ENCODE measurements at places on chromosomes 7 and 10.

GRCh38 chr10:112286837-112287818 is 3.9 kb downstream of the TECTB start:
- no peak for DNase-seq

DNA sequence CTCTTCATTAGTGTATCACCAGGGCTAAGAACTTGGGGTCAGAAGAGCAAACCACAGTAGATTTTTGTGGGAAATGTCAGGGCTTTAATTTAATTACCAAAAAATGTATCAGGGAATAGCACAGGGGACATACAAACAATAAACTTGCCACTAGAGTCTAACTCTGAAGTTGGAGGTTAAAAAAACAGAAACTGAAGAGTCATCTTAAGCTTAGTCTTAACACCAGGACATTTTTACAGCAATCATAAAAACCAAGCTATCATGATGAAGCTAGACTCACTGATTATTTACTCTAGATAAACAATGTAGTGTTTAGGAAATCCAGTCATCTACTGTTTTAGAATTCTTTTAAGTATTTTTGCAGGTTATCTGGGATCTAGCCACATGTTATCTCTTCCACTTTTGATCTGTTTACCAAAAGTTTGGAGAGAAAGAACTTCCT is 48.4 kb upstream of the GLI3 start:
- DNase-seq = no peak

DNA sequence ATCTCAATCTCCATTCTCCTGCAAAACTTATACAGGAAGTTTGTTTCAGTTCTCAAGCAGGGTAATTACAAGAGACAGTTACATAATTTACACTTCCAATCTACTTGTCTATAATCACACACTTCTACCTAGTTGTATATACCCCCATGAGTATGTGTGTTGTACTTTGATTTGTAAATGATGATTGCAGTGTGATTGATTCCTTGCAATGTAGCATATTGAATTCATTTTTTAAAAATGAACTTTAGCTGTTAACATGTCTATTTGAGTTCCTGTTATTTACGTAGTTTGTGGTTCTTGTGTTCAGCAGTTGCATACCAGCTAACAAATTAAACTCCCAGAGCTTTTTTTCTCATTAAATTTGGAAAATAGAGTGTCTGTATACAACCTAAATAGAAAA is 102.5 kb upstream of the SAMD8 start:
- DNase-seq = no peak

- no peak for DNase-seq
Measured at GRCh38 chr10:1169981-1170866, 114.0 kb downstream of the WDR37 start.

GRCh38 chr10:71632896-71633600 is 86.5 kb downstream of the C10orf105 start:
- no peak for DNase-seq

GRCh38 chr7:95636140-95636940 is 40.0 kb upstream of the PDK4 start:
- DNase-seq = no peak

DNA sequence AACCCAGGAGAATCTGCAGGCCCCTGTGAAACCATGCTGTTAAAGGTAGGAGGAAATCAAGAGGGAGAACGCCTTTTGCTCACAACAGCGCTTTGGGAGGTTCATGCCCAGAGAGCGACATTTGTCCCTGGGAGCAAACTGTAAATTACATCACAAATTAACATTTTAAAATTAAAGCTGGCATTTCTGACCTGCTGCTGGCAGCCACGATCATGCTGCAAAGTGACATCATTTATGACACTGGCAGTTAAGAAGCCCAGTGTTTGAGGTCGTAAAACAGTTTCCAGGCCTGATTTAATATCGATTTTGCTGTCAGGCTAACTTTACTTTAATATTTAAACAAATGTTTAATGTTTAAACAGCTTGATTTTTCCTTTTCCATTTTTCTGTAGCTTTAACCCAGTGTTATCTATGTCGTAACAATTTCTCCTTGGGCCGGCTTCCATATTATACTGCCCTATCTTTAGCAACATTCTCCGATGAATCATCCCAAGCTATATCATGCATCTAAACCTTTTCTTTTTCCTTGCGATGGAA is 86.5 kb upstream of the NPVF start:
- peak; percentile 50 for DNase-seq

DNA sequence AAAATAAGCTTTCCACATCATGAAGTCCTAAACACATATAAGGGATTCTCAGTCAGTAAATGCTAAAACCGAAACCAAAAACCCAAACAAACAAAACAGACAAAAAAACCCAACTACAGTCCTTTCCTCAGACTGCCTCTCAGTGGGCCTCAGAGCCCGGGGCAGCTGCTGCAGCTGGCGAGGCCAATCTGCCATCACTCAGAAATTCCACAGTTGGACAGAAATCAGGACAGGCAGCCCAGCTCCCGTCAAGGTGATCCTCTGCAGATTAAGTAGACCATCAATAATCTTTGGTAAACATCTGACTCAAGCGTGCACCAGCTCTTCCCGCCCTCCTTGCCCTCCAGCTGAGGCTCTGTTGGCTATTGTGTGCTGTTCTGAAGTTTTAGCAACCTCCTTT is 142.2 kb downstream of the ATXN7L1 start:
- DNase-seq = no peak

GRCh38 chr10:87767253-87767652 is 50.8 kb downstream of the ATAD1 start:
- no peak for DNase-seq

GRCh38 chr10:118926441-118926840 is 103.1 kb upstream of the NANOS1 start:
- DNase-seq = no peak

GRCh38 chr10:124692100-124692446 is 52.1 kb downstream of the FAM53B start:
- no peak for DNase-seq

- no peak for DNase-seq
Measured at GRCh38 chr10:3853016-3853415, 68.0 kb upstream of the KLF6 start.

DNA sequence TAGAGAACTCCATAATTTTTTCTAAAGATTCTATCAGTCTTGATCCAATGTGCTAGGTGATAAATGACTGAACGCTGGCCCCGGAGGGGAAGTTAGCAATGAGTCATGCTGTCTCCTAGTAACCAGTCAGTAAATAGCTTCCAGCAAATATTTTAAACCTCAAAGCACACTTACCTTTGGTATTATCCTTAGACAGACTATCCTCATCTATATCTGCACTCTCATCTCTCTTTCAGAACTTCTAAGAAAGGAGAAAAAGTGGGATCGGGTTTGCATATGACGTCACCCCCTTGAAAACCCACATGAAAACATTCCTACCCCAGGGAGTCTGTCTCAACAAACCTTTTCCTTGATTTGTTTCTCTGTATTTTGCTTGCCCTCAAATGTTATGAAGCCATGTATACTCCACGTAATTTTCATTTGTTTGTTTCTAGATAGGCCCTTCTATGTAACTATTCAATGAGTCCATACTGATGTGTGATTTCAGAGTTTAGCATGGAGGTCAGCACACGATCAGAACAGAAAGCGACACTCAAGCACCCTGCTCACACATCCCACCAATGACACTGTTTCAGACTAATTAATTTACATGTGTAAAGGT is 174.9 kb upstream of the NRP1 start:
- peak; percentile 66 for DNase-seq

DNA sequence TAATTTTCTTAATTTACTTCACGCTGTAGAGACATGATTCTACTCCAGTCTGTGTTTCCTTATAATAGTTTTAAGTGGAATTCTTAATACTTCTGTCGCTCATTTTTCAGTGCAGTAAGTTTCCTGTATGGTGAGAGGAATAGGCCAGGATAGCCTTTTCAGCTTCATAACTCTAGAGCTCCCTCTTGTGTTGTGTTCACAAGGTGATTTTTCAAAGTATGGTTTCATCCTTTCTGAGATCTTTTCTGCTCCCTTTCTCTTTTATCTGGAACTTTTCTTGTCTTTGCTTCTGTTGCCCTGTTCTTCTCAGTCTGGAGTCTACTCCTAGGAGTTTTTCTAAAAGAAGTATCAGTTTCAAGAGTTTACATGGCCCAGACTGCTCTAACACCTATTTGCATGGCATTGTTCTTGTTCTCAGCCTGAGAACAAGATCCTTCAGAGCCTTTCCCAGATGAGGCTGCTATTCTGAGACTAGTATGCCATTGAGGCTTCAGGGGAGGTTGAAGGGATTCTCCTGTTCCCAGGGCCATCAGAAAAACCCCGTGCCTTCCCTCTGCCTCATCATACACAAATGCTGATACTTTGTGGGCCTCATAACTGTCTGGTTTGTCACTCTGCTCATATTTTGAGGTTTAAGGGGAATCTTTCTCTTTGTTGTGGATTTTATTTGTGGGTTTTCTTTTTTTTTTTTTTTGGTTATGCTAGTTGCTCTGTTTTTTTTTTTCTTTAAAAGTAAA is 21.8 kb downstream of the NET1 start:
- no peak for DNase-seq

GRCh38 chr7:7177044-7177517 is 5.3 kb upstream of the C1GALT1 start:
- no peak for DNase-seq

DNA sequence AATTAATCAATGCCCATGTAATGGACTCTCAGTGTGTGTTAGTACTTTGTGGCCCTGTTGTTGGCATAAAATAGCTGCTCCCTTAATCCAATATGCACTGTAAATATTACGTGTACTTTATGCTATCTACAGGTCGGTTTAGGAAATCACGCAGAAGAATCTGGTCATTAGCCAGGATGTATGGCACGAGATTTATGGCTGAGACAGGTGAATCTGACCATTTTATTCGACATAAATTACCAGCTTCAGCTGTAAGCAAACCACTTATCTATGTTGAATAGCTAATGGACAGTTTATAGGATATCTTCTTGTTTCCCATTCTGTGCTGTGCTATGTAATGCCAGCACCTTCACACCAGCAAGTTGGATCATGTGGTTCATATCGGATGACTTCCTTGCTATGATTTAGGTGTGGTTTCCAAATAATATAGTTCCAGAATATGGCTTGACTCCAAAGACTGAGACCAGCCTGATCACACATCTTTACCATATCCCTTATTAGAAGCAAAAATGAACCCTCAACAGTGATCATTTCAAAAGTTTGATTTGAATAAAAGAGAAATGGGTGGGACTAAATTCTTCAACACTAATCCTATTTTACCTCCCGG is 301.4 kb downstream of the AHR start:
- DNase-seq = no peak

DNA sequence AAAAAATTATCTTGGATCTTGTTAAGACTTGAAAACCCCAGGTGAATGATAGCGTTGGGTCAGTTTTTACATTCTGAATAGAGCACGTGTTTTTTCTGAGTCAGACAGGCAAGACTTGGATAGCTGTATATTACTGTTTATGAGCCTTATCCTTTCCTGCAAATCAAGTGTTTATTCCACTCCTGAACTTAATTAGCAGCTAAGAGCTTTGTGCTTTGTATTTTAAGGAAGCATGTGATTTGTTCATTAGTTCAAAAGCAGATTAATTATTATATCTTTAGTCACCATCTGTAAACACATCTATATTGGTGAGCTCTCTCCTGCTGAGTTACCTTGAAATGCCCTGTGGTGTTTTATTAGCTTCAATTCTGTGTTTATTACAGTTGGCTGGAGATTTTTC is 98.6 kb upstream of the PRPS1L1 start:
- no peak for DNase-seq

- no peak for DNase-seq
Measured at GRCh38 chr10:17503795-17504194, 49.4 kb upstream of the ST8SIA6 start.

- DNase-seq = no peak
Measured at GRCh38 chr10:132593900-132594876, 56.6 kb downstream of the INPP5A start.

DNA sequence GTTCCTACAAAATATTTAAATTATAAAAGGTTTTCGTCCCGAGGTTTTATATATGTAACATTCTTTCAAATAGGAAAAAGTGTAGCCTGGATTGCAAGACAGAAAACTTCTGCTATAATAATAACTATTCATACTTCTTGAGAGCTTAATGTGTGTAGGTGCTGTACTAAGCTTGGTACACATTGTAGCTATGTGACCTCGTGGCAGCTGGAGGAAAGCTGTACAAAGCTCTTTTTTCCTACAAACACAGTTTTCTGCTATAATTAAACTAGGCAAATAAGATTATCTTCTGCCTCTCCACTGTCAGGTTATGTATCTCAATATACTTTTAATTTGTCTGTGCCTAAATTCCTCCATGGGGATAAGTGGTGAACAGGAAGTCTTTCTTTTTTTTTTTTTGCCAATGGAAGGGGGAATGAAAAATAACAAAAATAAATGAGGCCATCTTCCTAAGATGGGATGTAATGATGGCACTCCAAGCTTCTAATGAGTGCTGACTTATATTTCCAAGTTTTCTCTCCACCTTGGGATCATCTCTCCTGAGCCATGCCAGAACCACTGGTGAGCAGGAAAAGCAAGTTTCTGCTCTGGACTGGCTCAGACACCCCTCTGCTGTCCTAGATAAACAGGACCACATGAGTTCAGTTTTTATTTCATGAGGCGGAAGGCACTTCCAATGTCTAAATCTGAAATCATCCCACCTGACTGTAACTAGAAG is 9.9 kb downstream of the SGMS1 start:
- no peak for DNase-seq

DNA sequence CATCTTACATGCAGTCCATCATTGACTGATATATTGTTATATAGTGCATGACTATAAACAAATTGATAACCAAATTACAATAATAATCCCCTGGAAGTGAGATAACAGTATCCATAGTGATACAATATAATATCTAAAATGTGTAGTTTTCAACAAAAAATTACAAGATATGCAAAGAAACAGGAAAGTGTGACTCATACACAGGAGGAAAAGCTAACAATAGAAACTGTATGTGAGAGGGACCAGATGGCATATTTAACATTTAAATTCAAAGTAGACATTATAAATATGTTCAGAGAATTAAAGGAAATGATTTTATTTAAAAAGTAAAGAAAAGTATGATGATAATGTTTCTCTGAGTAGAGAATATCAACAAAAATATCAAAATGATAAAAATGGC is 8.0 kb downstream of the OR9A2 start:
- no peak for DNase-seq

DNA sequence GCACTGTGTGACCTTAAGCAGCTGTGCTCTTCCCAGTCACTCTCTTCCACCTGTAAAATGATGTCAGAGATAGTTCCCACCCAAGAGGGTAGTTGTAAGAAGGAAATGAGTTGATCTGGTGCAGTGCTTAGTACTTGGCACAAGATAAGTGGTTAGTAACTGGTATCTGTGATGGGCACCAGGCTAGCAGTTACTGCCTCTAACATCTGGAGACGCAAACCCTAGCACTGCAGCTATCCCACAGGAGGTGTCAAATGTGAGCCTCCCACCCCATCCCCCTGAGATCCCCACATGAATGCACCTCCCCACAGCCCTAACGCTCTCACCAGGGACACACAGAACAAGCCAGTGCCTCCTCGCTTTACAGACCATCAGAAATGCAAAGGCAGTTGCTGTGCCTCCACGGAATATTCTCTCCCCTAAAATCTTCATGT is 72.0 kb downstream of the KCNMA1 start:
- no peak for DNase-seq

Data from mucosa of gallbladder (tissue), 1 donor.